ENCODE measurements at places on chromosomes 1 and 21.

DNA sequence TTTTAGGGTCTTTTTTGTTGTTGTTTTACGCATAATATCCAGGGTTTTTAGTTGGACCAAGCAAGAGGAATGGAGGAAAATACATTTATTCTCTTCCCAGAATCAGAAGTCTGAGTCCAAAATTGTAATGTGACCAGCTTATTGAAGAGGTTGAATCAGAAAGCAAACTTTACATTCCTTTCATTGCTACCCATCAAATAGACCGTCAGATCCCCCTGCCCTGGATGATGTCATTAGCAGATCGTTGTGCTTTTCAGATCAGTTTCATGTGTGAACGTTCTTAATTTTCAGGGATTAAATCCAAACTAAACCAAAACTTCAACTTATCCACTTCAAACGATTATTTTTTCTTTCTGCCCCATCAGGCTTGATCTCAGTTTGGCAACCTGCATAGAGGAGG, 85.7 kb upstream of the NGF start:
- no peak for DNase-seq

GRCh38 chr21:41147096-41147978, 20.6 kb upstream of the BACE2 start:
- peak; percentile 44 for DNase-seq

GRCh38 chr1:8578132-8578877, 239.1 kb downstream of the RERE start:
- no peak for DNase-seq

- no peak for DNase-seq
Measured at GRCh38 chr1:1085911-1086841, 12.1 kb upstream of the RNF223 start.

DNA sequence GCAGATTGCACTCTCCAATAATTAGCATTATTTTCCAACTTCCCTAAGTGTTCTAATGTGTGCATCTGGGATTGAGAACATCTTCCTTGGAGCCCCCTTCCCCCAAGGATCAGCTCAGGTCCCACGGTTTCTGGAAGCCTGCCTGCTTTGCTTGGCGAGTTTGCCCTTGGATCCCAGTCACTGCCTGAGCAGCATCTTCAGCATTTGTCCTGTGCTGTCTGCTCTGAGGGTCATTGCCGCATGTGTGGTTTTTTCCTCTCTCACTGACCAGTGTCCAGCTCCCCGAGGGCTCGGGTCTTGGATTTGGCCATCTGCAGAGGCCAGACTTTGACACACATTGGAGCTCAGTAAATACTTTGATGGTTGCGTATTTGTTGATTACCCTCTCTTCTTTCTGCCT, 18.1 kb downstream of the VANGL2 start:
- DNase-seq = no peak

- DNase-seq = no peak
Measured at GRCh38 chr1:156487862-156488261, 12.7 kb downstream of the MEF2D start.

DNA sequence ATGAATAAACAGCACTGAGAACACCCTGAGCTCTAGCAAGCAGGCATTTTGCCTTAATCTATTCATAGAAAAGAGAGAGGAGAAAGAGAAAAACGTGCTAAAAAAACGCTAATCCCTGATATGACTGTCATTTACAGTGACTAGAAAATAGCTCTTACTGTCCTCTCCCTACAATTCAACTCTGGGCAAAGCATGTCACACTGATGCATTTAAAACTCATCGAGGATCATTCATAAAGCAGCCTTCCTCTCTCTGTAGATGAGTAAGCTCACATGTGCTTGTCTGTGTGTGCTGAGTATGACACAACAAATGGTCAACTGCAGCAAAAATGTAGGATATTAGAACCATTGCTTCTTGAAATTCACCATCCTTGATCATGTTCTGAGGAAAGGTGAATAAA, 109.0 kb downstream of the SGIP1 start:
- no peak for DNase-seq

GRCh38 chr1:240598216-240599001, 13.5 kb downstream of the GREM2 start:
- DNase-seq = no peak

DNA sequence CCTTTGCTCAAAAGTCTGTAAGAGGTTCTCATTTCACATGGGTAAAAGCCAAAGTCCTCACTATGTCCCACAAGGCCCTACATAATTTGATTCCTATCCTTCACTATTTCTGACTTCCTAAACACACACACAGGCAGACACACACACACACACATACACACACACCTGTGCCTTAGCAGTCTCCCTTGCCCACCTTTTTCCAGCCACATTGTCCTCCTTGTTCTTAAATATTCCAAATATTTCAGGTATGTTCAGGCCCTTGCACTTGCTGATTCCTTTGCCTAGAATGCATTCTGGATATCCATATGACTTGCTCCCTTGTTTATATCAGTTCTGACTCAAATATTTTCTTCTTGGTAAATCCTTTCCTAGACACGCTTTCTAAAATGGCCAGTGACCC, 54.6 kb downstream of the NTNG1 start:
- DNase-seq = no peak

DNA sequence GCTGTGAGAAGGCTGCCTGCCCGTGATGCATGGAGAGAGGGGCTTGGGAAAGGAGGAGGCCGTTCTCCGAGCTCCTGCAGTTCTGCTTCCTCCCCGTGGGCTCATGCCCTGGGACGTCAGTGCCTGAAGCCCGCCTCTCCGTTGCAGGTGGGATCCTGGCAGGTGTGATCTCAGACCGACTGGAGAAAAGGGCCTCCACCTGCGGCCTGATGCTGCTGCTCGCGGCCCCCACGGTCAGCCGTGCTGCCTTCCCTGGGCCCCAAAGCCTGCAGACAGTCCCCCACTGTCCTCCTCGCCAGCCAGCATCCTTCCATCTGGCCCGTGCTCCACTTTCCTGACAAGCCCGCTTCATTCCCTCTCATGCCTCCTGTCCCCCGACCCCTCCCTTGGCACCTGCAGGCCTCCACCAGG, 50.9 kb downstream of the SLC37A1 start:
- DNase-seq = no peak

GRCh38 chr1:207960346-207960745, 49.4 kb upstream of the CD34 start:
- no peak for DNase-seq

DNA sequence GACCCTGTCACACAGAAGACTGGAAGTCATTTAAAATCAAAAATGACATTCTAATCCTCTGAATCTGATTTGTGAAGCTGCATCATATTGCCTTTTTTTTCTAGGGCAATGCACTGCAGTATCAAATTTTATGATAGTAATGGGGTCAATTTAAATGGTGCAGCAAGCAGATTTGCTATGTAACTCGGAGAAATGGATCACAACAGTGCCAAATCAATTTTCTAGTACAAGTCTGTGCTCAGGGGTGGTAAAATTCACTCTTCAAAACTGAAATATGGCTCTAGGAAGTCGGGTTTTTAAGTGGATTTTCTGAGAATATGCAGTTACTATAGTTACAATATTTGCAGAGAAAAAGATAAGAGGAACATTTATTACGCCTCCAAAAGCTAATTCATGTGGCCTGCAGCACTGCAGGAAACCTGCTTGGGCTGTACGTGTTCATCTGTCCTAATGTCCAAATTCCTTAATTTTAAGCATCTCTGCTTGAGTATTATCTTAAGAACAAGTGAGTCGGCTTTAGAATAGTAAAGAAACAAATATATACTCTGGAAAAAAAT, 31.5 kb downstream of the HLCS start:
- DNase-seq = no peak

- DNase-seq = peak; percentile 51
Measured at GRCh38 chr21:44736291-44737004, 25.1 kb upstream of the TSPEAR start.

- no peak for DNase-seq
Measured at GRCh38 chr1:167126317-167126716, 32.4 kb downstream of the STYXL2 start.

- no peak for DNase-seq
Measured at GRCh38 chr21:40562242-40563002, 284.5 kb downstream of the DSCAM start.

DNA sequence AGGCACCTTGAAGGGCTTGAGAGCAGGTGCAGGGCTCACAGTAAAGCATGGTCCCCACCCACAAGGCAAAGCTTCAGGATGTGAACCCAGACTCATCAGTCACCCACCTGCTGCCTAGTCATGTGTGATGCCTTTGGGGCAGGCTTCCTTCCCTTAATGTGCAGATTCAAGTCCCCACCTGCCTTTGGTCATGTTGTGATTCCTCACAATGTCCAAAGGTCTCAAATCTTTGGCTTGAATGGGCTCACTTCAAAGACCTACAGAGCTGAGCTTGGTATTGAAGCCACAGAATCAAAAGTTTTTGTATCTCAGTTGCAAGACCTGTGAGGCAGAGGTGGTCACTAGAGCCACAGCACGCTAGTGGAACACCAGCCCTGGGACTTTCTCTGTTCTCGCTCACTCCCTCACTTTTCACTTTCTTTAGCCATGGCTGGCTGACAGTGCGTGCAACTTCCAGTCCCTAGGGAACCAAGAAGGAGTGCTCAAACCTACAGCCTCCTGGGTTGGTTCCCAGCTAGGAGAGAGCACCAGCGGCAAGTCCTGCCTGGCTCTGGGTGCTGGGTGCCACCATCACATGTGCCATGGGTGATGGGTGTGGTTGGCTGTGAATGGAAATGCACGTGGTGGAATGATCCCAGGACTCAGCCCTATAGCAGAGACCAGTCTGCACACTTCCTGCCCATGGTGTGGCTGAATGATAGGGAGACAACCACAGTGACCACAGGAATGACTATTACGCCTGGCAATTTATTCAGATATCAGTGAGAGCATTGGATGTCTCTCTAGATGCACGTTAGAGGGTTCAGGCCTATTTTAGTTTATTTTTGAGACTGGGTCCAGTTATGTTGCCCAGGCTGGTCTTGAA, 26.4 kb upstream of the CLIC6 start:
- no peak for DNase-seq

- DNase-seq = no peak
Measured at GRCh38 chr1:170284016-170284415, 138.3 kb downstream of the NTMT2 start.

- DNase-seq = no peak
Measured at GRCh38 chr1:214698559-214698958, 95.6 kb downstream of the CENPF start.

GRCh38 chr1:101918277-101918676, 78.4 kb downstream of the OLFM3 start:
- DNase-seq = no peak

DNA sequence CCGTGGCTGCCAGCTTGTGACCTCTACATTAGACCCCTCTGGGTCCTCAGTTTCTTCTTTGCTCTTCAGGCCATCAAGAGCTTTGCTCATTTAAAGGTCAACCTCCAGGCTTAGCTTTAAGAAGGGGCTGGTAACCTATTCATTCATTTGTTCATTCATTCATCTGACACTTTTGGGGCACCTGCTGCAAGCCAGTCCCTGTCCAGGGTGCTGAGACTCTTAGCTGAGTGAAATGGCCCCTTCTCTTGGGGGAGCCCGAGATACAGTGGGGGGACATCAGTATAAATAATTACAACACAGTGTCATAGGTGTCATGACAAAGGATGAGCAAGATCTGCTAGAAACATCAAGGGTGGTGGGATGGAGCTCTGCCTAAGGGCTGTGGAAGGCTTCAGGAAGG, 10.5 kb upstream of the TTC4 start:
- DNase-seq = no peak

- no peak for DNase-seq
Measured at GRCh38 chr1:41823471-41823870, 95.3 kb downstream of the HIVEP3 start.

DNA sequence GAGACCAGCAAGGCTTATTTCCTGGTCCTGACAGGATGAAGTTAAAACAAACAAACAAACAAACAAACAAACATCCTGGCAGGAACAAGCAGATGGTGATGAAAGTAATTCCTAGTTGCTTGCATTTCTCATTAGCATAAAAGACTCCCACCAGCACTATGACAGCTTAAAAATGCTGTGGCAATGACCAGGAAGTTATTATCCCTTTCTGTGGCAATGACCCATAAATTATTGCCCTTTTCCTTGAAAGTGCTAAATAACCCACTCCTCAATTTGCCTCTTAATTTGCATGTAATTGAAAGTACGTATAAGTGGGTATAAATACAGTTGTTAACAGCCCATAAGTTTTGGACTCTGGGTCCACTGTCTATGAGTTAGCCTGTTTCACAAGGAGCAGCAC, 727.6 kb upstream of the NEGR1 start:
- DNase-seq = no peak

- no peak for DNase-seq
Measured at GRCh38 chr1:192879406-192879805, 70.6 kb downstream of the RGS2 start.

- DNase-seq = no peak
Measured at GRCh38 chr1:71583756-71584155, 502.9 kb upstream of the ZRANB2 start.

GRCh38 chr1:236836157-236836556, 41.1 kb downstream of the MTR start:
- DNase-seq = no peak

GRCh38 chr1:66445492-66446181, 88.3 kb upstream of the SGIP1 start:
- no peak for DNase-seq

- DNase-seq = no peak
Measured at GRCh38 chr1:158246650-158247049, 7.6 kb upstream of the CD1A start.

- no peak for DNase-seq
Measured at GRCh38 chr1:194658090-194658439, 1471.7 kb upstream of the B3GALT2 start.

- DNase-seq = no peak
Measured at GRCh38 chr1:200238311-200238710, 171.5 kb downstream of the ZNF281 start.

GRCh38 chr1:185439727-185440415, 122.8 kb upstream of the IVNS1ABP start:
- DNase-seq = no peak

DNA sequence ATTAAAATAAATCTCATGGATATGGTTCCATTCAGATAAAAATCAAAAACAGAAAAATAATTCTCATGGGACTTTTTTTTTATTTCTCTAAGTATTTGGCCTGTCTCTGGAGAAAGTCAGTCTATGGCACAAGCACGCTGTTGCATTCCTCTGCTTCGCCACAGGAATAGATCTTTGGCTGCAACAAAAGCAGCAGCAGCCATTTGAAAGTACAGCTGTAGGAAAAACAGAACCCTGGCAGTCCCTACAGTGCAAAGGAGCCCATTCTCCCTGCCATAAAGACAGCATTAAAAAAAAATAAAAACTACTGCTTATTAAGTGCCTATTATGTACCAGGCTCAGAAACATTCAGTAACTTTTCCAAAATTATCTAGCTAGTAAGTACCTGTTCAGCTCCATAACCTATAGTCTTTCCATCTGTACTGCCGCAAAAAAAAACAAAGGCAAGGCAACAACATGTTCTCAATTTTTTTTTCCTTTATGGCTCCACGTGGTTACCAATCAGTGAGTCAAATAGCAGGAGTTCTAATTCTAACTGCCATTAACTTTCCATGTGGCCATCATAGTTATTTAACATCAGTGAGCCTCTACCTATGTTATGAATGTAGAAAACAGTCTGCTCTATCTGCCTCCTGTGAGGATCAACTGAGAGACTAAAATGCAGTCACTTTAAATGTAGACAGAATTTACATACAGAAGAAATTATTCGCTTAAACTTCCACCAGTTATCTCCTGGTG, 22.7 kb downstream of the SLC35D1 start:
- DNase-seq = no peak

- DNase-seq = no peak
Measured at GRCh38 chr1:18634276-18634675, 3.6 kb downstream of the PAX7 start.

GRCh38 chr1:35247256-35247655, 21.3 kb upstream of the ZMYM4 start:
- no peak for DNase-seq

- no peak for DNase-seq
Measured at GRCh38 chr21:16145479-16145878, 415.7 kb downstream of the USP25 start.

- DNase-seq = no peak
Measured at GRCh38 chr1:62621907-62622306, 24.6 kb downstream of the ANGPTL3 start.

Measured in NCI-H1092 (cell line).